ENCODE measurements at places on chromosomes 12 and 14.

GRCh38 chr12:114415525-114415868 is 9.6 kb upstream of the TBX5 start:
- no peak for DNase-seq

GRCh38 chr14:100271247-100271939 is 32.4 kb downstream of the YY1 start:
- DNase-seq: peak; percentile 32

- DNase-seq: no peak
Observed at GRCh38 chr12:78641837-78642423, 222.6 kb upstream of the SYT1 start.

- peak; percentile 15 for DNase-seq
Observed at GRCh38 chr14:81157431-81157830, 63.3 kb downstream of the GTF2A1 start.

GRCh38 chr14:93821051-93821450 is 32.8 kb upstream of the PRIMA1 start:
- DNase-seq: no peak

DNA sequence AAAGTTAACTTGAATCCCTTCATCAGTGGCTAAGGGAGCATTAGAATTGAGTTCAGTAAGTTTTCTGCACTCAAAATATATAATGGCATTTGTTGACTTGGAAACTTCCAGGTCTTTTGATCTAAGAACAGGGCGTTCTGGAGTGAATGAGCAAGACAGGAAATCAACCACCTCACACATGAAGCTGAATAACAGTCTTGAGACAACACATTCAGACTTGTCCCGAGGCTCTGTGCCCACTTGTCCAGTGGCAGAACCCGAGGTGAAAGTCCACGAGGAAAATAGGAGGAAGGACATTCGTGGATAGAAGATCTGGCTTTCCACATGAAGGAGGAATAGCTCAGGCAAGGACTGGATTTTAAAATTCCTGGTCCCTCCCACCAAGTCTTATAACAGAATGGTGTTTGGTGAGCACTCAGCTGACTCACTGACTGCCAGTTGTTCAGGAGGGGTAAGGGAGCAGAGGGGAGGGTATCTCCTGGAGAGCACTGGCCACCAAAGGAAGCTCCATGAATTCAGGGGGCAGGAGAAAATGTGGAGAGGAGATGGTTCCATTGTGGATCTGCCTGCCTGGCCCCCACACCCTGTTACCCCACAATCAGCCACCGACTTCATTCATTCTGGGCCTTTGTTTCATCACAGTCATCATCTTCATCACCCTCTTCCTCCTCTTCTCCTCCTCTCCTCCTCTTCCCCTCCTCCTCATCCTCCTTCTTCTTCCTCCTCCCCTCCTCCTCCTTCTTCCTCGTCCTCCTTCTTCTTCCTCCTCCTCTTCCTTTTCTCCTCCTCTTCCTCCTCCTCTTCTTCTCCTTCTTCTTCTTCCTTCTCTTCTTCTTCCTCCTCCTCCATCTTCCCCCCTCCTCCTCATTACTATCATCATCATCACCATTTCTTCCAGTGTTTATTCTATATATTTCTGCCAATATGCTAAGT is 620.1 kb downstream of the MED13L start:
- DNase-seq: no peak
